ENCODE measurements at places on chromosomes 12 and 14.

DNA sequence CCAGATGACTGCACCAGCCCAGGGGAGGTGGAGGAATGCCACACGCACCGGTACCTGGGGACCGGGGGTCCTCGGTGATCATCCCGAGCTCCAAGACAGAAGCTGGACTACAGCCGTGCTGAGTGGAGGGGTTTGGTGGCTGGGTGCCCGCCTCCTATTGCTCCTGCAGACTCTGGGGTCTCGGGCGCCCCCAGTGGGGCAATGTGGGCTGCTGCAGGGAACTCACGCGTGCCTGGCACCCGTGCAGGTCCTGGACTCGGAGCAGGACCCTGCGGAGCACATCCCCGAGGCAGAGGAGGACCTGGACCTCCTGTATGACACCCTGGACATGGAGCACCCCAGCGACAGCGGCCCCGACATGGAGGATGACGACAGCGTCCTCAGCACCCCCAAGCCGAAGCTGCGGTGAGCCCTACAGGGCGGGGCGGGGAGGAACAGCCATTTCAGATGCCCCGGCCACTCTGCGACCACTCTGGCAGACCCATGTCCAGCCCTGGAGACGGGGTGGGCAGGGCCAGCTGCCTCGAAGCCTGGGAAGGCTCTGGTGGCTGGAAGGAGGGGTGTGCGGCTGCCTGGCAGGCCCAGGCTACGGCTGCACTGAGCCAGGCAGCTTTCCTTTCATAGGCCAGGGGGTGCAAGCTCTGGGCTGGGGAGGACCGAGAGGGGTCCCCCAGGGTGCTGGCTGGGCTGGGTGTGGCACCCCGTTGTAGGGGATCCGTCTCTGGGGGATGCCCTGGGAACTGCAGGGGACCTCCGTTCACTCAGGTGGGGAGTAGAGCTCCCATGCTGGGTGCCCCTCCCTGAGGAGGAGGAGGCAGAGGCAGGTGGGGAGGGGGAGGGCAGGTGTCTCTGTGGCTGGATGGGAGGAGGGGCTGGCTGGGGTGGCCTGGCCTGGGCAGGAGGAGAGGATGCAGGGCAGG is 21.6 kb upstream of the TEX22 start:
- no peak for DNase-seq

GRCh38 chr14:74525361-74525851 is 31.8 kb downstream of the ISCA2 start:
- peak; percentile 9 for DNase-seq

- no peak for DNase-seq
Measured at GRCh38 chr14:103509864-103510723, 12.5 kb downstream of the CKB start.

GRCh38 chr14:89397569-89398230 is 19.3 kb downstream of the FOXN3 start:
- DNase-seq: no peak

GRCh38 chr14:96627811-96628775 is 125.9 kb downstream of the PAPOLA start:
- DNase-seq: no peak
